ENCODE measurements at places on chromosomes 16 and 17. TPM values are rescaled to one million over a fixed set of nuclear protein-coding genes. Genes with fewer than 3 reads are reported as not detected.

- DNase-seq: peak; percentile 70
These were observed 24.7 kb downstream of the IL21R start for GRCh38 chr16:27426423-27427408.

- peak; percentile 61 for DNase-seq
These were observed 11.6 kb upstream of the GP1BA start for GRCh38 chr17:4920351-4921048.

GRCh38 chr17:3917391-3917931 is 1.2 kb upstream of the P2RX1 start:
- peak; percentile 31 for DNase-seq

DNA sequence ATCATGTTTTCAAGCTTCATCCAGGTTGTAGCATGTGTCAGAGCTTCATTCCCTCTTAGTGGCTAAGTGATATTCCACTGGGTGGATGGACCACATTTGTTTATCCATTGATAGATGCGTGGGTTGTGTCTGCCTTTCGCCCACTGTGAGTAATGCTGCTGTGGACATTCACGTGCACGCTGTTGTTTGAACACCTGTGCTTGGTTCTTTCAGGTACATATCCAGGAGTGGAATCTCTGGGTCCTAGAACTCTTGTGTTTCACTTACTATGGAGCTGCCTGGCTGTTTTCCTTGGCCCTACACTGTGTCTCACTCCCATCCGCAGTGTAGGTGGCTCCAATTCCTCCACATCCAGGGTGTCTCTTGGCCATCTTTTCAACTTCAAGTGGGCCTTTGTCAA is 224.2 kb downstream of the C16orf95 start:
- DNase-seq: no peak

Gene TEX14
- polyA plus RNA-seq: not detected

- DNase-seq: no peak
These were observed 23.9 kb downstream of the SLC38A10 start for GRCh38 chr17:81271226-81271625.

DNA sequence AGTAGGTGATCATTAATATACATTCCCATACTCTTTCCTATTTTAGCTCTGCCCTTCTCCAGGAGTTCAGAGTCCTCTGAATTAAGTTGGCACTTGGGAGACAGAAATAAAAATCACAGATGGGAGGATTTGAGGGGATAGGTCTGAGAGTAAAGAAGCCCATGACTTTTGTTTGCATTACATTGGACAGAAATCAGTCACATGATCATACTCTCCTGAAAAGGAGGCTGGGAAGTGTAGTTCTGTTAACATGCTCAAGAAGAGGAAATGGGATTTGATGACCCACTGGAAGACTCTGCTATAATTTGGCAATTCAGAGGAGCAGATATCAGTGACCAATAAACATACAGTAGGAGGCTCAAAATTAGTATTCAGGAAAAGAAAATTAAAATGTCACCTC is 674.9 kb upstream of the C16orf82 start:
- DNase-seq: no peak

DNA sequence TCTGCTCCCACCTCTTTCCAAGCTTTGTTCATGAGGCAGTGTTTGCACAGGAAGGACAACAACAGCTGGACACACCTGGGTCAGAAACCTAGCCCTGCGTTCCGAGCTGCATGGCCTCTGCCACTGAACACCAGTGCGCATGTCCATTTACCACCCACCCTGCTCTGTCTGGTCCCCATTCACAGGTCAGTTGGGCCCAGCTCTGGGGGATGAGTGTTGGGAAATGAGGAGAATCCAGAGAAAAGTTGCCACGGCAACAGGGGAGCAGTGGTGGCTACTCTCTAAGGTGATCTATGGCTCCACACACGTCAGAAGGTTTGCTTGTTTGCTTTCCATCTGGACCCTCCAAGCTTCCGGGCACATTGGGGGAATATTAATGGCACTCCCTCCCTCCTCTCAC is 70.4 kb upstream of the ASIC2 start:
- DNase-seq: no peak

DNA sequence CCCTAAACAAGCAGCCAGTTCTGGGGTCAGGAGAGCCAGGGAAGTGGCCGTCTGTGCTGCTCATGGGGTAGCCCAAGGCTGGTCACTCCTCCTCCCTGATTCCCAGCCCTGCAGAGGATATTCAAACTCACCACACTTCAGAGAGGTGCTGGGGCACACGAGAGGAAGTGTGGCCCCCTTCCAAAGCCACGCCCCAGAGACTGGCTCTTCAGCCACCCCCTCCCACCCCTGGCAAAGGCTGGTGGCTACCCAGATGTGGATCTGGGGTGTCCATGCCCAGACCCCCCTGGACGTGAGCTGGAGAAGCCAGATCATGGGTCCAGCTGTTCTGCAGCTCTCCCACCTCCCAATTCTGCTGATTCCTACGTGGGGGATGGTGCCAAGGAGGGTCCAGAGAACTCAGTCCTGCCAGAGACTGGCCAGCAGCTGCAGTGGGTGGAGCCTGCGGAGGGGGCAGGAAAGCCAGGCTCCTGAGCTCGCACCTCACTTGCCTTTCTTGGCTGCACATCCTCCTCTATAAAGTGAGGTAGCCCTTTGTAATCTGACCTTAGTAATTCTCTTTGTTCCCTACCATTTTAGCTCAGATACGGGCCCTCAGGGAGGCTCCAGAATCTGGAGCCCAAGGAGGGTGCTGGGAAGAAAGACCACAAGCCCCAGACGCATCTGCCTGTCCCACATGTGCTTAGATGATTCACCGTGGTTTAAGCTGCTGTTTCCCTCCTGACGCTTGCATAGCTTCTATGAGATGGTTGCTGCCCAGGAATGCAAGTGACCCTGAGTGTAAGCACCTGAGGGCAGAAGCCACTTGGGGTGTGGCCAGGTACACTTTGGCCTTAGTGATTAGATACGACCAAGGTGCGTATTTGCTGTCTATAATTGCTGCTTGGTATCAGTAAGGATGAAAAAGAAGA is 15.3 kb downstream of the SDK2 start:
- no peak for DNase-seq

DNA sequence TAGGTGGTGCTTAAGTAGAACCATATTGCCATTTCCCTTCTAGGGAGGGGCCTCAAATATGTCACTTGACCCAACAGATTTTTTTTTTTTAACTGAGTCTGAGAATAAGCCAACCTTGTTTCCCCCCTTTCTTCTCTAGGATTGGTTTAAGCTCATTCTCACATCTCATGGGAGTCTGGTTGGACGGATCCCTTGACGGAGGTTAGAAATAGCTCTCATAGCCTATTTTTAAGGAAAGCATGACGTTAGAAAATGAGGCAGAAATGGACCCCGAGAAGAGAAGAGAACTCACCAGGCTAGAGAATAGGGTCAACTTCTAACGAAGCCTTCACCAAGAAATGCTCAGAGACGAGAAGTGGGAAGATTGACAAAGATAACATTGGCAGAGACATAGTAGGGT is 95.1 kb upstream of the ZFHX3 start:
- no peak for DNase-seq

- DNase-seq: no peak
These were observed 7.2 kb downstream of the MPO start for GRCh38 chr17:58273453-58274104.

GRCh38 chr16:87169509-87169995 is 147.6 kb downstream of the C16orf95 start:
- DNase-seq: no peak

Gene IGF2BP1
- not detected for polyA plus RNA-seq

Gene KRTAP2-2
- not detected for polyA plus RNA-seq

DNA sequence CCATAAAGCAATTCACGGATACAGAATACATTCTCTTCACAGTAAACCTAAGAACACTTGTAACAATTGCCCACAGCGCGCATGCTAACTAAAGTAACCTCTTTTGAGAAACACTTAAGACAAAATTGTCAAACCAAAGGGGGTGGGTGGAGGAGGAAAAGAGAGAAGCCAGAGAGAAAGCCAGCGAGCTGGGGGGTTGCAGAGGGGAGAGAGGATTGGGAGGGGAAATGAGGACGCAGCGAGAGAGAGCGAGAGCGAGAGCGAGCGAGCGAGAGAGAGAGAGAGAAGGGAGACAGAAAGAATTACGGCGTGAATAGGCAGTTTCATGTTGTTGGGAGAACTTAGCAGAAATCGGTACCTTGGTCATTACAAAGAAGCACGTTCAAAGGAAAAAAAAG is 1.6 kb upstream of the HOXB7 start:
- no peak for DNase-seq

DNA sequence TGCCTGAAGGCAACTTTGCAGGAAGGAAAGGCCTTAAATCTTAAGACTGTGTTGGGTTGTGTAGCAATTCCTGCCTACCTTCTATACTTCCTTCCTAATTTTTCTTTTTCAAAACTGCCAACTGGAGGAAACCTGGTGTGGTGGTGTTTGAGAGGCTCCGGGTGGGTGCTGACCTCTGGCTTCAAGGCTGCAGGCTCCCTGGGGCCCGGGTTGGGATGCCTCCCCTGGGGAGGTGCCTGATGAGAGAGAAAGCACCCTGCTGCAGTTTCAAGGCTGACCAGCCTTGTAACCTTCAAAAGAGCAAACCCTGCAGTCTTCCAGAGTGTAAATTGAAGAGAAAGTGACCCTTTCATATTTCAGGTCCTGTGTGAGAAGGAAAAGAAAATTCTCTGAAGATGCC is 55.9 kb downstream of the MSI2 start:
- no peak for DNase-seq

DNA sequence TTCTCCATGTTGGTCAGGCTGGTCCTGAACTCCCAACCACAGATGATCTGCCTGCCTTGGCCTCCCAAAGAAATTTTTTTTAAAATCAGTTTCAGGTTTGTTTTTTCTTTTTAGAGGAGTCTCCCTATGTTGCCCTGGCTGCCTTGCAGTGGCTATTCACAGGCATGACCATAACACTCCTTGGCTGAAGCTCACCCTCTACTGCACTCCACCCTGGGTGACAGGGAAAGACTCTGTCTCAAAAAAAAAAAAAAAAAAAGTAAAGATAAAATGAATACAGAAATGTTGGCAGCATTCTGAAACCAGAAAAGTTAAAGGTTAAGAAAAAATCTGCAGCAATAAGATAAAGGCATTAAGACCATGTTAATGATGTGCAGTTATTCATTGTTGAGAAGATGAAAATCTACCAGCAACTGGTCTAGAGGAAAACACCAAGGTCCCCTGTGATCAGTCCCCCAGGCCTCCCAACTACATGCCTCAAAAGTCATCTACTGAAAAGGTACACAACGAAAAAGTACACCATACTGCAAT is 15.1 kb downstream of the YWHAE start:
- DNase-seq: no peak

Gene UNC45B
- not detected for polyA plus RNA-seq

DNA sequence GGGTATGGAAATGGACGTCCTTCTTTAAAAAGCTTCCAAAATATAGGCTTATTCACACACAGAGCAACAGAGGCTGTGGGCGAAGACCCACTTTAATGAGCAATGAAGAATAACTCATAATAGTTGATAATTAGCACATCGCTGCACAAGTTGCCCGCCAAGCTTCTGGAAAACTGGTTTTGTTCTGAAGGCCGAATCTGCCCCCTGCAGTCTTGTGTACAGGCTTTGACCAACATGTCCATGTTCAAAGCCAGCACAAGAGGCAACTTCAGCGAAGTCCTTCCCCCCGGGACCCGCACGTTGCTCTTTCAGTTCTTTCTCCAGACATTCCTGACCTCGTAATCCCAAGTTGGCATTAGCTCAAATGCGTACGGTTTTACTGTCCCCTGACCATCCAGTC is 73.3 kb downstream of the IRX5 start:
- no peak for DNase-seq

Gene PIRT
- not detected for polyA plus RNA-seq

Gene PLK1
- 3.3 TPM for polyA plus RNA-seq

Gene HASPIN
- not detected for polyA plus RNA-seq

DNA sequence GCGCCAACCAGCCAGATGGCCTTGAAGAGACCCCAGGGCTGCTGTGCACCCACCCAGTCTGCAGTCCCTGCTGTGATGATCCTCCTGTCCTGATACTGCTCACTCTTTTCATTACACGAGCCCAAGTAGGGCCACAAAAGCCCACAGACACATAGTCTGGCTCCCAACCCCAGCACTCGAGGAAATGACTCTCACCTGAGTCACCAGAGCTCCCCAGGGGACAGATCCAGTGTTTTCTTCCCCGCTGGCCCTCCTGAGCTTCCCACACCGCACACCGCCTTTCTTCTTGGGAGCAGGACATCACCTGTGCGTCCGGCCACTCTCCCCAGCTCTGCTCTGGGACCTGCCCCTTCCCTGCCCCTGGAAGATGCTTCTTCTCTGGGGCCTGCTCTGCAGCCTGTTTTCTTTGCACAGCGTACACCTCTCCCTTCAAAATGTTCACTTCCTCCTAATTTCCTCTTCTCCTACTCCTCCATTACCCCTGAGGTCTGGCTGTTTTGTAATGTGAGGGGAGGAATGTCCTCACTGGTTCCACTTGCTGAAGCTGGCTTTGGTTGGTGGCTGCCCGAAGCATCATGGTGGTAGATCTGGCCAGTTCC is 2.0 kb upstream of the SCN4A start:
- DNase-seq: no peak

DNA sequence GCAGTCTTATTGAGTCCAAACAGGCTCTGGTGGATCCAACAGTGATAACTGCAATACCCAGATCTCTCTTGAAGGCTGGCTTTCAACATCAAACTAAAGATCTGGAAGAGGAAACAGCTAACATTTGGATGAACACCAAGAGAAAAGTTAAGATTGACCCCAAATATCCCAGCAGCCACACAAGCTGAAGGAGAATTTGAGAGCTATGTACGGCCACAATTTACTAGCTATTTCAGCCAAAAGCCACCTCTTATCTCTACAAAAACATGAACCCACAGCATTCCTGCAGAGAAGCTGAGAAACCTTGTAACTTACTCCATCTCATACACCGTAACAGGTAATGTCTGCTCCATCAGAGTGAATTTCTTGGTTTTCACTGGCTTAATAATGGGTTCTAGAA is 14.3 kb downstream of the EFTUD2 start:
- no peak for DNase-seq

GRCh38 chr16:8168016-8168415 is 422.3 kb downstream of the TMEM114 start:
- DNase-seq: no peak

Gene RSKR
- not detected for polyA plus RNA-seq

DNA sequence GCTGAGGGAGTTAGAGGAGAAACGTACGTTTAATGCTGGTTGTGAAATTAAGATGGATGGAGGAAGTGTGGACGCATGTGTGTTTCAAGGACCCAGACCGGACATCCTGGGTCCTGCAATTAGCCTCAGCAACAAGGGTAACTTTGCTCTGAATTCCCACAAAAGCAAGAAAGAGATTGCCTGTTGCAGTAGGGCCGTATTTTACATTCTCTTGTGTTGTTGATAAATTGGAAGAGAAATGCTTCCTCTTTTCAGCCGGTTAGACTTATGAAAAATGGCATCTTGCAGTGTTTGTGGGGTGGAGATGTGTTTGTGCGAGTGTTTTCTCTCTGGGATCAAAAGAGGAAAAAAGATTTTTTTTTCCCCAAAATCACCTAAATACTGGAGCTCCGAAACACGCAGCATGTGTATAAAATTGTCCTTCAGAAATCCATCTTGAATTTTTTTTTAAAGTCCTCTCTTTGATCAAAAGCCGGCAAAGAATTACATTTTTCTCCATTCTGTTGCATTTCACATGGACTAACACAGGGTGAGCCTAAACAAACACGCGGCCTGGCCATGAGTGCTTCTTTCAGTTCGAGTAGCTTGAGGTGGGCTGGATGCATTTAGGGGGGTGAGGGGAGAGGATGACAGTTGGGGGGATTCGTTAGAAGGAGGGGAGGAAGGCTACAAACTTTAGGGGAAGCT is 251.6 kb downstream of the C16orf95 start:
- DNase-seq: peak; percentile 22

Gene TBC1D3
- polyA plus RNA-seq: not detected

Gene RHBDL3
- polyA plus RNA-seq: not detected

- DNase-seq: no peak
These were observed 368.8 kb downstream of the SEC14L1 start for GRCh38 chr17:77509599-77509998.

- no peak for DNase-seq
These were observed 135.1 kb downstream of the CDH13 start for GRCh38 chr16:82761858-82762257.

Data from CD14-positive monocyte (primary cell).